ENCODE measurements at places on chromosomes 12 and 14.

GRCh38 chr12:6632026-6632983, 3.5 kb downstream of the LPAR5 start:
- DNase-seq = no peak

DNA sequence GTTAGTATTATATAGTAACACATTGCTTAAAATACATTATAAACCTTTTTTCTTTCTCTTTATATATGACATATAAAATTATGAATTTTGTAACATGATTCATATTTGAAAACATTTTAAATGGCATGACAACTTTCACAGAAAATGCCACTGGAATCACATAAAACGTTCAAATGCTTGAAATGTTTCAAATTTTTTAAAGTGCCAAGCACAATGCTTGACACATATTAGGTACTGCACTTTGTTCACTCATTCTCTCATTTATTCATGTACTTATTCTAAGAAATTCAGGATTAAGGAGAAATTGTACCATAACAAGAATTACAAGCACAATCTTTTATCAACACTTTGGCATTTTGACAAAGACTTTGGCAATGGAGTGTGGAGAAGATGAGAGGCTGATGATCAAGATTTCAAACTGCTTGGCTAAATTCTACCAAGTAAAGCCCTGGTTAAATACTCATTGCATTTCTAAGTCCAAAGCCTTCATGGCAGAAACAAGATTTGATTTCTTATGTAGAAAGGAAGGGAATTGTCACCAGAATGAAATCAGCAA, 232.2 kb downstream of the C12orf50 start:
- no peak for DNase-seq

- DNase-seq = no peak
These were observed 59.4 kb upstream of the E2F7 start for GRCh38 chr12:77124767-77125166.

GRCh38 chr12:76391461-76391860, 43.2 kb upstream of the BBS10 start:
- DNase-seq = no peak

- DNase-seq = no peak
These were observed 504.0 kb downstream of the PCNX1 start for GRCh38 chr14:71411285-71411595.

DNA sequence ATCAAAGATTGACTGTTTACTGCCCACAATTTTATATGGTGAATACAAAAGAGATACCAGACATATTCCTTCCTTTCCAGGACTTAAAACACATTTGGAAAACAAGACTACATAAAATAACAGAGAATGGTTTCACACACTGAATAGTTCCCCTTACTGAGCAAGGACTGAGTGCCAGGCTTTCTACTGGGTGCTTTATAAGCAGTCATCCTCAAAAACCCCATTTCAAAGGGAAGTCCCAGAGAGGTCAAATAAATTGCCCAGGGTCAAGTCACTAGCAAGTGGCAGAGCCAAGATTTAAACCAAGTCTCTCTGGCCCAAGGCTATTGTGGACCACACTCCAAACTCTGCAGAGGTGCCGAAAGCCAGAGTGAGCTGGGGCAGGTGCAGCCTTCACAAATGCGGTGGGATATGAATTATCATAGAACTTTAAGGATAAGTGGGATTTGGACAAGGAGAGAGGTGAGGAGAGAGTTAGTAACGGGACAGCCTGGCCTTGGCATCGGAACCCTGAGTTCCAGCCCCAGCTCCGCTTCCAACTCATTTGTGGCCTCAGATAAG, 9.1 kb upstream of the RPAP3 start:
- no peak for DNase-seq

DNA sequence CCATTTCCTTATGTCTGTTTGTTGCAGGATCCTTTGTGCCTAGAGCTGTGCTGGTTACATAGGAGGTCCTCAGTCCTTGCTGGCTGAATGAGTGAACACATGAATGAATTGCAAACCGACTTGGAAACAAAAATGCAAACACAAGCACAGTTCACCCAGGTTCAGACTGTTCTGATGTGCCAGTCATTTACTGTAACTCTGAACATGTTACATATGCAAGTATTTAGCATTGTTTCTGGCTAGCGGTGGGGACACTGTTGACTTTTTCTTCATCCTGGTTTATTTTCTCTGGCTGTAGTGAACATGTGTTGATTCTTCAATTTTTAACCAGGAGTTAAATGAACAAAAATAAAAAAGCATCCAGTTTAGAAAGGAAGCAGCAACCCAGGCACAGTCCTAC, 33.4 kb downstream of the TSPAN9 start:
- DNase-seq = no peak

DNA sequence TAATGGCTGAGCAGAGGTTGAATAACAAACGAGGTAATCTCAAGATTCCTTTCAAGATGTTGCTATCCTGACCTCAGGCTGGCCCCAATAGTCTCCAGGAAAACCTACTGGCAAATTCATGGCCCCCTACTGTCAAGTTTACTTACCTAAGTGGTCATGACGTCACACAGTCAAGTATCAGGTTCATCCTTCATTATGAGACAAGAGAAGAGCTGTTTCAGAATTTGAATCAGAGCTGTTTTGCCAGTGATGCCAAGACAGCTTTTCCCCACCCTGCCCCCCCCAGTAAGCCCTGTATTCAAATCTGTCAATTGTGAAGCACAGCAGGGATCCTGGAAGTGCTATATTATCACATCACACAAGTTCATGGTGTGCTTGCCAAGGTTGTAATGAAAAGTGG, 509.6 kb downstream of the NOVA1 start:
- DNase-seq = peak; percentile 36

DNA sequence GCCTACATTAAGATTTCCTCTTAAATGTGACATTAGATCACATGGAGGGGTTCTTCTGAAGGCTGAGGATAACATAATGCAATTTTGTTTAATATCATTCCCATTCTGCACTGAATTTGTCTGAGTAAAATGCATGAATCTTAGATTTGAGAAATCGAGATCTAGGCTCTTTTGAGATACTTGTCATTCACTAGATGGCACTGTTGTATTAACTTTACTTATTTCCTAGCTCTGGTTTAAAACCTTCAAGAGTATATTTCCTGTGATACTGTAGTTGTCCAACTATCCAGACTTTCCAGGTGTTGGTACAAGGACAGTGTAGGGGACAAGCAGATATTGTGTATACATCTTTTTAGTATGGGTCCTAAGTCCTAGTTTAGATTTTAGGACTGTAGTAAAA, 91.7 kb upstream of the SEL1L start:
- DNase-seq = no peak

GRCh38 chr12:24966951-24967564, 18.2 kb upstream of the BCAT1 start:
- DNase-seq = no peak

DNA sequence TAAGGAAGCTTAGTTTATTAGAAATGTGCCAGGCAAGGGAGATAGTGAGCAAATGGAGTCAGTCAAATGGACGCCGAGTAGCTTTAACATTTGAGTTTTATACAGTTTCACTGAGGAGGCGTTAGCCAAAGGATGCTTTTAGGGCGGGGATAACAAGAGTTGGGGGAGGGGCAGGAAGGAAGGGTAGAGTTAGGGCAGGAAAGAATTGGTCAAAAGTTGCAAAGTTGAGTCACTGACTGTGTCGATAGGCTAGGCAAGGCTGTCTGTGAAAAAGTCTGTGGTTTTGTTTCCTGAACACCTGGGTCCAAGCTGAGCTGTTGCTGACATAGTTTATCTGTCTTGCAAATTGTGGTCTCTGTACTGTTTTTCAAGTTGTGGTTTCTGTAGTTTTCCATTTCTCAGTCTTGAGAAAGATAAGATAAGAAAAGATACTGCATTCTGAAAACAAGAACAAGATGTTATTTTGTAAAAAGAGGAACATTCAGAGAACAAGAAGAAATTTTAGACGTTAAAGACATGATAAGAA, 62.6 kb upstream of the RESF1 start:
- no peak for DNase-seq

DNA sequence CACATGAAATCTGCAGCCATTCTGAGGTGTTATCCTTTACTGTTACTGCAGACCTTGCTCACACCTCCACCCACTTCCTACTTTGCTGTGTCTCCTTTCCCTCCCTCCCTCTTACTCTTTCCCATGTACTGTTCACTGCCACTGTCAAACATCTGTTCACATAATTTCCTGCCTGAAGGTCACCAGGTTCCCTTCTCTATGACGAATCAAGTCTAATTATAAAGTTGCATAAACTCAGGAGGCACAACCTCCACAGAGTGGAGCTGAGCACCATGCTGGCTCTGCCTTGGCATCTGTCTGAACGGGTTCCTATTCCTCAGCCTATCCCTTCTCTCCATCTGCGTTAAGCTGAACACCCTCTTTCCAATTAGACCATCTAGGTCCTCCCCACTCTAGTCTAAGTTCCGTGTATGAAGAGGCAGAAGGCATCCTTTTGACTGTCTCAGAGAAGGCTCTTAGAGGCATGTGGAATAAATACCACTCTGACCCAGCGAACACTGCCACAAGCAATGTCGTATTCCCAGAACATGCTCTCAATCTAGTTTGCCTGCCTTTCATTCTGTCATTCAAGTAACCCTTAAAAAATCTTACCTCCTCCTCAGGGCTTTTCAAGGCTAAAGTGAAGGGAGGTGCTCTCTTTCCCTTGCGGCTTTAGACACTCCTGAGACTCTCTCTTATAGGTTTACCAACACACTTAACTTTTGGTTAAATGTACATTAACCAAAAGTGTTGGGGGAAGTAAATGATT, 48.7 kb downstream of the ACADS start:
- no peak for DNase-seq

- DNase-seq = peak; percentile 70
These were observed 10.2 kb downstream of the ARHGDIB start for GRCh38 chr12:14950982-14951746.

GRCh38 chr12:57093415-57094207, 4.7 kb downstream of the NAB2 start:
- DNase-seq = peak; percentile 85

DNA sequence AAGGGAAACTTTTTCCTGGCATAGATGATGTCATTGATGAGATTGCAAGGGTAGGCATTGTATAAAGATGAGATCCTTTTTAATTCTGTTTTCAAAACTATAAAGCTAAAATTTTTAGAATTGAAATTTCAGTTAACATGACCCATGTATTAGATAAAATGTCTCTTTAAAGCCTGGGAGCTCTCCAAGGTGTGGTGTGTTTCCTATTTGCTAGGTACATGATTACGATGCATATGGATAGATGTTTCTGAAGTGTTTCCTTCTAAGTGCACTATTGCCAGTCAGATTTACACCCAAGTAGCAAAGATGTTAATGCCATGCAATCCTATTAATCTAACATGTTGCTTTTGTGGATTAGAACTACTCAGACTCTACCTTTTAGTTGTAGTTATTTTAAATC, 834.7 kb downstream of the DIO2 start:
- DNase-seq = no peak

DNA sequence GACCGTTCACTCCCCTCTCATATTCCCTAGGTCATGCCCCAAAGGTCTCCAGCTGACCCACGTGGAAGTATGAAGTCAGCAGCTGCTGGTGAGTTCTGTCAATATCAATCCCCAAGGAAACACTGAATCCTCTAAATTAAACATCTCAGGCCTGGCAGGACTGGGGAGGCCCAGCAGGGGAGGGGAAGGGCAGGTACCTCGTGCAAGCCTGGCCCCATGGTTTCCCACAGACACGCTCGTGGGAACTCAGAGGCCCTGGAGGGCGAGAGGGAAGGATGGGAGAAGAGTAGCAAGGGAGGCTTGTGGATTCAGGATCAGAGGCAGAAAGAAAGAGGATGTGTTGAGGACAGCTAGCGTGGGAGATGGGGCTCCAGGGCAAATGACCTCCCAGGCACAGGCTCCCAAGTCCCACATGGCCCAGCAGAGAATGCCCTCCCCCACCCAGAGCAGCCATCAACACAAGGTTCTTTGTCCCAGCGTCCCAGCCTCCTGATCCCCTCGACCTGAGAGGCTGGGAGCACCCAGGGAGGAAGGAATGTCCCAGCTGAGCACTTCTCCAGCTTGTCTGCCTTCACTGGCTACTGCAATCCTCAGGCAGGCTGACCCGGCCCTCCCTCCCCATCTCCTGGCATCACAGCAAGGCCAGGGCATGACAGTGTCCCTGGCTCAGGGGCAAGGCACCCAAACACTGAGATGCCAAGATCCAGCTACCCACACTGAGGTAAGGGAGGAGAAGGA, 20.1 kb upstream of the RPLP0 start:
- no peak for DNase-seq

DNA sequence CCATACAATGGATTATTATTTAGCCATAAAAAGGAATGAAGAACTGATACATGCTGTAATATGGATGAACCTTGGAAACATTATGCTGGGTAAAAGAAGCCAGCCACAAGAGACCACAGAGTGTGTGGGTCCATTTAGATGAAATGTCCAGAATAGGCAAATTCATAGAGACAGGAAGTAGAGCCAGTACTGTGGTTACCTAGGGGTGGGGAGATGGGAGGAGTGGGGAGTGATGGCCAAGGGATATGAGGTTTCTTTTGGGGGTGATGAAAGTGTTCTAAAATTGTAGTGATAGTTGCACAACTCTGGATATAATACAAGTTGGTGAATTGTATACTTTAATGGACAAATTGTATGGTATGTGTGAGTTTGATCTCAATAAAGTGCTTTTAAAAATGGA, 18.6 kb downstream of the JDP2 start:
- no peak for DNase-seq

DNA sequence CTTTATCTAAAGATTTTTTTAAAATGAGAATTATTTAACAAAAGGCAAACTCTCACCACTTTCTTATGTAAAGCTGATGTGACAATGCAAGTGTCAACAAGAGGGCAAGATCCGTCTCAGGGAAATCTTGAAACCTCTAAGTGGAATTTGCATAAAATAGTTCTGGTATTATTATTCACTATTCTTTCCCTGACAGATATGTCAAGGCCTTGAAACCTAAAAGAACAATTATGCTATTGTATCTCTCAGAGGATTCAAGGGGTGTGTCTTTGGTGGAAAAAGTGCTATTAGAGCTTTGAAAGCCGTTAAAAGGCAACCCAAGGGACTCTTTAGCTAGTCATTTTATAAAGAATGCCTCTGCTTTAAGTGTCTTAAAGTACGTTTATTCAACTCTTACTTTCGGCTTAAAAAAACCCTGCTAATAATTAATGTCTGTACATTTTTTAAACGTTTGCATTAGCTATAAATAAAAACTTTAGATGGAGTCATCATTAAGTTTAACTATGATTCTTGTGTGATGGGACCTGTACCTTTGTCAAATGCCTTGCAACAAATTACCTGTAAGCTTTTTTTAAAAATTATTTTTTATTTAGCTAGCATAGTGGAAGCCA, 585.5 kb downstream of the VRK1 start:
- no peak for DNase-seq
